Thyroid gland (tissue), 4 donors: ENCODE measurements at places on chromosomes 11 and 22. TPM values are rescaled to one million over a fixed set of nuclear protein-coding genes. Genes with fewer than 3 reads are reported as not detected.

ABTB2 gene
- total RNA-seq: 2.0 TPM

DNA sequence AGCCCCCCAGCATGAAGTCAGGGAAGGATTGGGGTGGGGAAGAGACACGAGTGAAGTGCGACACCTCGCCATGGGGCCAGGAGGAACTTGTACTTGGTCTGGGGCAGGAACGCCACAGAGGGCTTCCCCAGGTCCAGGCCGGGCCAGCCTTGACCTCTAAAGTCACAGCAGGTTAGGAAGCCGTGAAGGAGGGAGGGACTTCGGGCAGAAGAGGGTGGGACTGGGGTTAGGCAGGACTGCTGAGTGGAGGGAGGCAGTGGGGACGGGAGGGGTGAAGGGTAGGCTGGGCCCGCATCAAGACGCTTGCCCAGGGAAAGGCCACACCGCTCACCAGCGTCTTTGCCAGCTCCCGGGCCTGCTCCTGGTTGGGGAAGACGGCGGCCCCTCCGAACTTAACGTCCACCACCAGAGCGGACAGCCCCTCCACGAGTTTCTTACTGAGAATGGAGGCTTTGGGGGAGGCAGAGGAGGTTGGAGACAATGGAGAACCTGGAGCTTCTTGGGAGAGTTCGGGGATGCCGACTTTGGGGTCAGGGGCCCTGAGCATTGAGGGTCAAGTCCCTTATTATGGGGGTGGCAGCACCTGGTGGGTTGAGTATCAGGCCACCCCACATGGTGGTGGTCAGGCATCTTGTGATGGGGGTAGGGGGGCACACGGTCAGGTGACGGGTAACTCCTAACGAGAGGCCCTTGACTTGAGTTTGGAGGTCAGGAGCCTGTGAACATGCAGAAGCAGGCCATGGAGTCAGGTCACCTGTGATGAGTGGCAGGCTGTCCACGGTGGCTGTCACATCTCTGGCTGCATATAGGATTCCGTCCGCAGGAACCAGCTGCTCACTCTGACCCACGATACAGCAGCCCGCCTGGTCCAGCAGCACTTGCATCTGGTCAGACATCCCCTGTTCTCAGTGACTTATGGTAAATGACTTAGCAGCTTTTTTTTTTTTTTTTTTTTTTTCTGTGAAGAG, 1.7 kb upstream of the SCO2 start:
- peaks cover 32% of the 10 kb centered on the region for H3K4me1 ChIP-seq
- H3K4me3 ChIP-seq: no peak overlapping the region
- peaks cover 18% of the 10 kb centered on the region for H3K36me3 ChIP-seq
- peak overlapping the region; percentile 86 for H3K27ac ChIP-seq
- peak; percentile 27 for DNase-seq
- no peaks in the 10 kb centered on the region for H3K27me3 ChIP-seq

APOL4 gene
- total RNA-seq: not detected

OR5B21 gene
- not detected for total RNA-seq

GRCh38 chr11:46234311-46234710, 43.2 kb upstream of the CREB3L1 start:
- no peak overlapping the region for H3K4me3 ChIP-seq
- no peak overlapping the region for H3K27ac ChIP-seq
- DNase-seq: no peak
- no peaks in the 10 kb centered on the region for H3K36me3 ChIP-seq
- peaks cover 10% of the 10 kb centered on the region for H3K4me1 ChIP-seq
- H3K27me3 ChIP-seq: no peaks in the 10 kb centered on the region

MS4A3 gene
- not detected for total RNA-seq
